Smooth muscle cell of the coronary artery (primary cell): ENCODE measurements at places on chromosomes 6 and 20. TPM values are rescaled to one million over a fixed set of nuclear protein-coding genes. Genes with fewer than 3 reads are reported as not detected.

The HSPA1L gene
- total RNA-seq, result 0.98 and 4.1 TPM in 2 replicates

The MOG gene
- total RNA-seq, result not detected in 2 replicates

The C6orf163 gene
- 0.83 and 0.94 TPM in 2 replicates for total RNA-seq

The LST1 gene
- total RNA-seq, result 0.30 TPM in 1 of 2 replicates, not detected in the other

The AKAP12 gene
- total RNA-seq, result 65.8 and 71.0 TPM in 2 replicates

The SYNDIG1 gene
- total RNA-seq, result 3.3 and 4.9 TPM in 2 replicates

The CTAGE9 gene
- not detected in 2 replicates for total RNA-seq

The C20orf202 gene
- not detected in 2 replicates for total RNA-seq

The SLC52A3 gene
- not detected in 2 replicates for total RNA-seq

The ASIP gene
- not detected in 2 replicates for total RNA-seq

The ASXL1 gene
- total RNA-seq, result 23.8 and 26.8 TPM in 2 replicates

The HS3ST5 gene
- total RNA-seq, result not detected in 2 replicates

The CLIC1 gene
- 395 and 679 TPM in 2 replicates for total RNA-seq

The SLC4A11 gene
- total RNA-seq, result 0.83 and 1.2 TPM in 2 replicates

The PDYN gene
- not detected in 2 replicates for total RNA-seq

The DPPA5 gene
- total RNA-seq, result not detected in 2 replicates

The BLOC1S5 gene
- 7.3 and 14.8 TPM in 2 replicates for total RNA-seq

The STMND1 gene
- total RNA-seq, result not detected in 2 replicates

The FAM184A gene
- total RNA-seq, result 0.08 and 0.70 TPM in 2 replicates

The SMOC2 gene
- total RNA-seq, result not detected in 2 replicates

The FAM162B gene
- 0.30 and 0.82 TPM in 2 replicates for total RNA-seq

The ADGRB3 gene
- under 0.01 TPM in 1 of 2 replicates, not detected in the other for total RNA-seq

The EDN1 gene
- 2.3 and 312 TPM in 2 replicates for total RNA-seq

The MUC21 gene
- total RNA-seq, result not detected in 2 replicates

The EPPIN gene
- not detected in 2 replicates for total RNA-seq

The VPS16 gene
- total RNA-seq, result 66.8 and 135 TPM in 2 replicates

The BCAS1 gene
- 1.1 TPM in 1 of 2 replicates, not detected in the other for total RNA-seq

The RSPO3 gene
- 0.08 and 26.9 TPM in 2 replicates for total RNA-seq

The SLC17A2 gene
- not detected in 2 replicates for total RNA-seq

The ZC2HC1B gene
- total RNA-seq, result not detected in 2 replicates

The OOEP gene
- total RNA-seq, result not detected in 2 replicates

The CCND3 gene
- total RNA-seq, result 13.6 and 19.5 TPM in 2 replicates

The TMEM14C gene
- total RNA-seq, result 81.3 and 114 TPM in 2 replicates

The SLC22A3 gene
- total RNA-seq, result 0.23 and 13.5 TPM in 2 replicates

The E2F1 gene
- total RNA-seq, result 1.5 and 4.4 TPM in 2 replicates

The TIAM2 gene
- 4.1 and 4.9 TPM in 2 replicates for total RNA-seq

The TMEM74B gene
- total RNA-seq, result not detected in 2 replicates

The RUNX2 gene
- 0.70 and 2.1 TPM in 2 replicates for total RNA-seq

The TOX2 gene
- 0.12 and 2.0 TPM in 2 replicates for total RNA-seq

The RAET1L gene
- total RNA-seq, result not detected in 2 replicates

The VSX1 gene
- total RNA-seq, result not detected in 2 replicates
